ENCODE measurements at places on chromosomes 12 and 14.

DNA sequence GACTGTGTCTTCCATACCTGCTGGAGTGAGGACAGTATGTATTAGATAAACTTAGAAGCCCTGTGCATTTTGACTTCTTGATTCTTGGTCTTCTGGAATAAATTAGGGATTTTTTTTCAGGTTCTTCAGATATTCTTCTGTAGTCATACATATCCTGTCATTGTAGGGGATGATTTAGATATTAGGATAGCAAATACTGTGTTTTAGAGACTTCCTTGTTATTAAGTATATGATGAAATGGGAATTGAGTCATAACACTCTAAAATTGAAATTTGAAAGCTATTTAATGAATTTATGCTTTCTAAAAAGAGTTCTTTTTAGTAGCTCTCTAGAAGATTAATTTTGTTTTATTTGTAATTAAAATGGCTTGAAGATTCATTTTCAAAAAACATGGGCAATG is 371.5 kb upstream of the RGS6 start:
- no peak for DNase-seq

DNA sequence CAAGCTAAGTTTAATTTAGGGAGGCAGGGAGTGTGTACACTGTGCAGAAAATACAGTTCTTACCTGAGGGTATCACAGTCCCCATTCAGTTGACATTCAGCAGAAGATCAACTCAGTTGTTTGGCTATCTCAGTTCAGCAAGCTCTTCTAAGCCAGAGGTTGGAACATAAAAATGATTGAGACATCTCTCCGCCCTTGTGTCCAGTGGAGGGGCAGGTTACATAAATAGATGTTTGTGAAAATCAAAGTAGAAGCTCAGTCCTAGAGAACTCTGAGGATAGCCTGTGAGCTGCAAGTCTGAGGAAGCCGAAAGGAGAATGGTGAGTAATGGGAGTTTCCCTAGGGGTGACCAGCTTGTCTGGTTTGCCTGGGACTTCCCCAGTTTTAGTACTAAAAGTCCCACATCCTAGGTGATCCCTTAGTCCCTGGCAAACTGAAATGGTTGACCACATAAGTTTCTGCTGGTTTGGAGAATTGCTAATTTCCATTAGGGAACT is 251.4 kb upstream of the ATP2B1 start:
- DNase-seq = no peak

DNA sequence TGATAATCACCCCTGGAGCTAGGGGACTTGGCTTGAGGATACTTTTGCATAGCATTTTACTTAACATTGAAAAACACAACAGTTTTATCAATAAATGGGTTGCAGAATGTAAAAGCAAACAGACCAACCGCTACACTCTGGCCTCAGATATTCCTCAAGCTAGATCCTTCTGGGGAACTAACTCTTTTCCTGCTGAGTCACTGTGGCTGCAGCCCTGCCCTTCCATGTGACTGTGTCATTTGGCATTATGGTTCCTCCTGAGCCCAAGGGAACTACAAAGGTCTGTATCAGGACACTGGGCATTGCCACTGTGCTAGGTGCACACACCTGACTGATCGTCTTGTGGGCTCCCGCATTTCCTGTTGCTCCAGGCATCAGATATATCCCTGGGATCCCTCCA is 56.6 kb downstream of the TTC9 start:
- no peak for DNase-seq

GRCh38 chr14:47039336-47039735 is 387.8 kb upstream of the RPL10L start:
- no peak for DNase-seq

- no peak for DNase-seq
Observed at GRCh38 chr14:81234278-81234677, 13.5 kb upstream of the GTF2A1 start.

DNA sequence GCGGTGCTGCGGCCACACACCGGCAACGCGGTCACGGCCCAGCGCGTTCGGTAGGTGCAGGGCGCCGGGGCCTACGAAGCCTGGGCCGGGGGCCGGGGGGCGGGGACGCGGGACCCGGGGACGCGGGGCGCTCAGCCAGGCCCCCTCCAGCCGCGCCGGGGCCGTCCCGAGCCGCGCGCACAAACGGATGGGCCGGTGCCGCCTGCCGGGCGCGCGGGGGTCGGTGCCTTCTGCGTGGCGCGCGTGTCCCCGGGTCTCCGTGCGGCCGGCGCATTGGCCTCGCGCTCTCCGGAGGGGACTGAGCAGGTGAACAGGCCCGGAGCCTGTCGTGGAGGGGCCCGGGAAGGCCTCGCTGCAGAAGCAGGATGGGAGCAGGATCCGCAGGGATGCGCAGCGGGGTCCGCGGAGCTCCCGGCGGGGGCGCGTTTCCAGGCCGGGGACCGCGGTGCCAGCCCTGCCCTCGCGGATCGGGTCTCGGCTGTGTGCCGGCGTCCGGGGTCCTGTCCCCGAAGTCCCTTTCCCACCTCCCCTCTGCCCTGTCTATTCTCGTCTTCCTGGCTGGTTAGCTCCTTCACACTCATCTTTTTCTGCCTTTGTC is 421 bp downstream of the GLT1D1 start:
- no peak for DNase-seq

DNA sequence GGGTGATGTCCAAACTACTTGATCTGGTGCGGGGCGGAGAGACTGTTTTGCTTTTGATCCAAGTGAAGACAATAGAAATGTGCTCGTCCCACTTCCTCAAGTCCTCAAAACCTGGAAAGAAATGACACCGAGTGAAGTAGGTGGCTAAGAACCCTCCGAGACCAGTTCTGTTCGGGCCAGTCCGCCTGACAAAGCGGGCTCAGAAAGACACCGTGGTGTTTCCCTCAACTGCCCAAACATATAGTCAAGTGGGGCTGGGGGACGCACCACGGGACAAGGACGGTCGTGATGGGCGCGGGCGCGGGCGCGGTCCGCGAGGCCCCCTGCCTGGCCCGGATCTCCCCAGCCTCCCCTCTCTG is 1.6 kb downstream of the PHLDA1 start:
- DNase-seq = no peak

DNA sequence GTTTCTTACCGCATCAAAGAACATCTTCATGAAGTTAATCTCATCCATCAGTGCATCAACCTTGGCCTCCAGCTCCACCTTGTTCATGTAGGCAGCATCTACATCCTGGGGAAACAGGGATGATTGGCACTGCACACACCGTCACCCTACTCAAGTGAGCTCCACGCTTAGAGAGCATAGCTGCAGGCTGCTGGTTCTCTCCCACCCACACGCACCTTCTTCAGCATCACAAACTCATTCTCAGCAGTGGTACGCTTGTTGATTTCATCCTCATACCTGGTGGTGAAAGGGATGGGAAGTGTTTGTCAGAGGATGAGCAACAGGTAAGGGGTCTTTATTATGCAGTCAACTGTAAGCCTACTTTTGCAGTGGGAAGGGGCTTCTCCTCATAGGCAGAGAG is 2.3 kb downstream of the KRT5 start:
- no peak for DNase-seq

DNA sequence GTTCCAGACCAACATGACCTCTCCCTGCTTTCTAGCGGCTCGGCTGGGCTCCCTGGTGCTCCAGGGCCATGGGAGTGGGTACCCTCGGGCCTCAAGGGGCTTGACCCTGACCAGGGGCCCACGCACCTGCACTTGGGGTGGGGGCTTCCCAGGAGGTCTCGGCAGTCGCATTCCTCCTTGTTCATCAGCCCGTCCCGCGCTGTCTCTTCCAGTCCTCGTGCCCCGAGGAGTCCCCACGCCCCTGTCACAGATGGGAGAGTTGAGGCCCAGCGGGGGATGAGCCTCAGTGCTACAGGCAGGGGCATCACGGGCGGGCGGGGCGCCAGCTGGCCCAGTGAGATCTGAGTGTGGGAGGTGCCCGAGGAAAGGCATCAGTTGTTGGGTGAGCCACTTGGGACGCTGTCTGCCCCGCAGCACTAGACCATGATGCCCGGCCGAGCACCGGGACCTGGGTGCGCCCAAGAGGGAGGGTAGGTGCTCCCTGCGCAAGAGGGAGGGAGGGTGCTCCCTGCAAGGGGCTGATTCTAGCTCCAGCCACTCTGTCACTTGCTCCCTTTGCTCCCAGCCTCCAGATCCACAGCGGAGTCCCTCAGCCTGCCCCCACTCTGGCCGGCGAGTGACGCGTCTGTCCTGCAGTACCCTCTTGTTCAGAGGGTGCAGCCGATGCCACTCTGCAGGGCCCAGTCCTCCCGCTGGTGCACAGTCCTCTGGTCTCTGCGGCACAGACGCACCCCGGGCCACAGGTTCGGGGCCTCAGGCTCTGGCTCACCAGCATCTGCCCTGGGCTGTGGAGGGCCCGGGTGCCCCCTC is 23.8 kb downstream of the MMP17 start:
- no peak for DNase-seq

- no peak for DNase-seq
Observed at GRCh38 chr12:116476227-116476822, 82.9 kb upstream of the MAP1LC3B2 start.

GRCh38 chr12:117360222-117360550 is 1.2 kb downstream of the NOS1 start:
- no peak for DNase-seq

DNA sequence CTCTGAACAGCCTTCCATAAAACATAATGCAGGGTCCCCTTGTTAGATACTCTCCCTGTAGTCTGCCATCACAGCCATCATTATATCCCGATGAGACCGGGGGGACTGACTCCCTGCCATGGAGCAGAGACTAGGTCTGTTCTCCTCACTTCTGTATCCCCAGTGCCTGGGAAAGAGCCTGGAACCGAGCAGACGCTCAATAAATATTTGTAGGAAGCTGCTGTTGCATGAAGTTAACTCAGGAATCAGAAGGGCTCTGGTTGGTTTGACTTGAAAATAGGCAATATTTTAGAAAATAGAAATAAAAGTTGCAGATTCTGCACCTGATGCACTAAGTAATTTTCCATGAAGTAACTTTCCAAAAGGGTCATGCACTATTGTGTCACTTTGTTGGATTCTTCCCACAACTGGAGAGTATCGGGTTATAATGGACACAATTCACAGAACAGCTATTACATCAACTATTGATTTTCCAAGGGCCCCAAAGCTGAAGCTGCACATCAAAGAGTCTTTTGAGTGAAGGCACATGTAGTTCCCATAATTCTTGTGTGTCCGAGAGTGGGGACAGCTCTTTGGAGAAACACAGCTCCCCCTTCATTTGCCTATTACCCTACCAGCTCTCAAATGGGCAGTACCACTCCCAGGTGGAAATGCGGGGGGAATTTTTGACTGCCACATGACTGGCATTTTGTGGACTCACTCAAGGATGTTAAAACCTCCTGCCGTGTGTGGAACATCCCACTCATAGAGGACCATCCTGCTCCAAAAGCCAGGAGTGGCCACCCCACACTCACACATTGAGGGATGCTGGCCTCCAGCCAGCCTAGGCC is 18.8 kb downstream of the CLMN start:
- no peak for DNase-seq

DNA sequence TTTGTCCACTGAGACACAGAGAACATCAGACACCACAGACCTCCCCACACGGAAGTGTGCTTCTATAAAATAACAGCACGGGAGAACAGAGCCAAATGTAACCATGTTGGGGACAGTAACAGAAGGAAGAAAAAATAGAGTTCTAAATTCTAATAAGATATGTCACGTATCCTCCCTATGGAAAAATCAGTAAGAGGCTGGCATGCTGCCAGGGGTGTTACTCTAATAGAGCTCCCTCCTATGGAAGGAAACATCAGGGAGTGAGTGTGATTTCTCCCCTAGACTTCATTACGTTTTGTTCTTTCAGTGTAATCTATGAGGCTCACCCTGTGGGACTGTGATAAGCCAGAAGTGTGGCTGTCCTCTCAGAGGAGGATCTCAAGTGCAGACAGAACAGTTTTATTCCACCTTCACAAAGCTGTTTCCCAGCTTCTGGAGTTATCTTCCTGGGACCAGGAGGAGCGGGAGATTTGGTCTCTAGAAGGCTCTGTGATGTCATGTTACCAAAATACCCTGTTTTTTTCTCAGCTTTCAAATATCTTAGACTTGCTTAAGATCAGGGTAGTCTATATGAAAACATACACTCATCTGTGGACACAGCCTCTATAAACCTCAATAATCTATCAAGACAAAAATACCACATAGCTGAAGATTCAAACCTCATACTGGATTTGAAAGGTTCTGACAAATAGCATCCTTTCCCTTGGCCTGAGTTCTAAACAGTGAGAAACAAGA is 69.3 kb downstream of the ZFC3H1 start:
- DNase-seq = no peak

DNA sequence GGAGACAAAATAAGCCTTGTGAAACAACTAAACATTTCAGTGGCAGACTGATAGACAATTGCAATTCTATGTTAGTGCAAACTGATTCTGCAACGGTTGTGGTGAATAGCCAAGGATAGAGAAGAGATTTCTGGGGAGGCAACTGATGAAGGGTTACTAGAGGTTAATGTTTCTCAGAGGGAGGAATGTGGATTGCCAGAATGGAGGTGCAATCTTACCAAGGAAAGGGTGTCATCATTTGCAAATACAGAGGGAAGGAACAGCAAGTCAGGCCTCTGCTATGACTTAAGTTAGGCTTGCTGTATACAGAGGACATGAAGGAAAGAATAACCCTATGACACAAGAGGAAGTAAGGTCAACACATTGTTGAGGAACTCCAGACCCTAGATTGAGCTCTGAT is 35.8 kb downstream of the CCDC175 start:
- DNase-seq = no peak

DNA sequence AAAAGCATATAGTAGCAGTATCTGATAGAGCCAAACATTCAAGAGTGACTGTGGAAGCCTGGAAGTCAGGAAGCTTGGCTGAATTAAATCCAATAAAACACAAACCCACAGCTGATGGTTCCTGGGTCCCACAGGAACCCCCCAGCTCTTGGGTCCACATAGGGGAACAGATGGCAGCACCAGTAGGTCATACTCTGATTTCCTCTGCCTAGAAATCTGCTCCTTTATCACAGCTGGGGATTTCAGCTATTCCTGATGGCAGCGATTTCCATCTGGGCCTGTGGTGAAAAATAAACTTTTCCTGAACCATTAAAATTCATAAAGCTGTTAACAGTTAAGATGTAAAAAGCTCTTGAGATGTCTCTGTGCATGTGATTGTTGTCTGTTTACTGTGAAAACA is 202.0 kb upstream of the FRMD6 start:
- no peak for DNase-seq

DNA sequence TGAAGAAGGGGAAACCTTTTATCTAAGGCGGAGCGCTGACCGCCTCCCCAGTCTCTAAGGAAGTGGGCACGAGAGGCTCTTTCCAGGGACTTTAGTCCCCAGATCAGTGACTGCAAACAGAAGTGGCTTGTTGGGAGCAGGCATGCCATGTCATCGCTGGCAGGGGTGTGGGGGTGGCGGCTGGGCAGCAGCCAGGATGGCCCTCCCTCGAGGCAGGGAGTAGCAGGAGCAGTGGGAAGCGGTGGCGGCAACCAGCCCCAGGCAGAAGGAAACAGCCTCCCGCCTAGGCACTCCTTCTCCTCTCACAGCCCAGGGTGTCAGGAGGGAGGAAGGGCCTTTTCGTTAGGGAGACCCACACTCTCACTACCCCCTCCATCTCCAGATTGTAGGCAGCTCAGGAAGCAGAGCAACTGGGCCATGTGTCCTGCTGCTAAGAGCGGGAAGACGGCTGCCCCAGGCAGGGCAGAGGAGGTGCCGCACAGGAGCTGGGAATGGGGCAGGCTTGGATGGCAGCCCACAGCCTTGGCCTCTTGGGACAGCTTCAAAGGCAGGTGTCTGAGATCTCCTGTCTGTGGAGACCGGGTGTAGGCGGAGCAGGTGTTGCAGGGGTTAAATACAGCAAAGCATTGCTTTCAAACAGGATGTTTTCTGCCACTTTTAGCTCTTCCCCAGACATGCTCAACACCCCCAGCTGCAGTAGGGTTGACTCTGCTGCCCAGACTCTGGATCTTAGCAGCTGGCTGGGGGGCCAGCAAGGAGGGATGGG is 21.8 kb downstream of the VDR start:
- no peak for DNase-seq

GRCh38 chr12:105949391-105949790 is 189.4 kb downstream of the NUAK1 start:
- no peak for DNase-seq

Data from NCI-H345 (cell line).